ENCODE measurements at places on chromosomes 2 and 18.

DNA sequence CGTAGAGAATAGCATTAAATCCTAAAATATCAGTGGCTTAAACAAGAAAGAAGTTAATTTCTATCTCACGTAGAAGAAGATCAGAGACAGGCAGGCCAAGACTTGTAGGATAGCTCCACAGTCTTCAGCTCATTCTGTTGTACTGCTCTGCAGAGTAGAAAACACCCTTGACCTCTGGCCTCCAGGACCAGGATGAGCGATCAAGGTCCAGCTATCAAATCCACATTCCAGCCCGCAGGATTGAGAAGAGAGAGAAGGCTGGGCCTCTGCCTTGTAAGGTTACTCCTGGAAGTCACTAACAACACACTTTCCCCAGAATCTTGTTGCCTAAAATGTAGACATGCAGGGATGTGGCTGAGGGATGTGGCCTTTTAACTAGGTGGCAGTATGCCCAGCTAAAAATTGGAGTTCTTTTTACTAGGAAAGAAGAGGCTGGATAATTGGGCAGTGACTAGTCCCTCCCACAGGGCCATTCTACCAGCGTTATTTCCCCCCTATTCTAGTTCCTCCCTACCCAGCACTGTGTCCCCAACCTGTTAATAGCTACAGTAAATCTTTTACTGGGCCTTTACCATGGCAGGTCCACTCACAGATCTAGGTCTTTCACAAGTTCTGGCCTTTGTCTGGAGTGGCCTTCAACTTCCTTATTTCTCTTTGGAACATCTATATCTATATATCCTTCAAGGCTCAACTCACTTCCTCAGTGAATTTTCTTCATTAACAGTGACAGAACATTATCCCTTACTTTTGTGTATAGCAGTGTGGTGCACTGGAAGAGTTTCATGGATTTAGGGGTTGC, 165.0 kb downstream of the DIS3L2 start:
- no peak for DNase-seq

GRCh38 chr18:12361770-12362378, 15.2 kb downstream of the AFG3L2 start:
- DNase-seq = no peak

GRCh38 chr2:26018184-26019055, 15.5 kb upstream of the RAB10 start:
- peak; percentile 82 for DNase-seq

- no peak for DNase-seq
These were observed 24.3 kb downstream of the NCOA1 start for GRCh38 chr2:24515335-24515734.

DNA sequence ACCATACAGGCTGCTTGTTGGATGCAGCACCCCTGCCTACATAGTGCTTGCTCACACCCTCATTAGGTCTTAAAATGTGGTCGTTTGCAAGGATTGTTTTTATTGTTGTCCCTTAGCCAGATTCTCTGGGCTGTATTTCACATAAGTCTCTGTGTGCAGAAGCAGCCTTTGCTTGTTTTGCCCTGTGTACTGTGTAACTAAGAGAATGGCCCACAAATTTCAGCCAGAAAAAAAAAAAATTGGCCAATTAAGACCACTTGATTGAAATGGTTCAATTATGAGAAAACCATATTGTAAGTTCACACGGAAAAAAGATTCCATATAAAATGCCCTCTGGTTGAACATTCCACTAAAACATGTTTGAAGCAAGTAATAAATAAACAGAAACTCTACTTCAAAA, 377.1 kb upstream of the SOX11 start:
- no peak for DNase-seq

DNA sequence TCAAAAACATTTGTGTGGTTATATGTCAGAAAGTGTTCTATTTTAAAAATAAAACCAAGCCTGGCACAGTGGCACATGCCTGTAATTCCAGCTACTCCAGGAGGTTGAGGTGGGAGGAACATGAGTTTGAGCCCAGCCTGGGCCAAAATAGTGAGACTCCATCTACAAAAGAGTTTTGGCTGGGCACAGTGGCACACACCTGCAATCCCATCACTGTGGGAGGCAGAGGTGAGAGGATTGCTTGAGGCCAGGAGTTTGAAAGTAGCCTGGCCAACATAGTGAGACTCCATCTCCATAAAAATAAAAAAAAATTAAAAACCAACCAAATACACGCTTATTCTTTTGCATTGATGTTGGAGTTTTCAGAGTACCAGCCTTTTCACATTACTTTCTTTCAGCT, 9.6 kb downstream of the ANKRD12 start:
- no peak for DNase-seq

DNA sequence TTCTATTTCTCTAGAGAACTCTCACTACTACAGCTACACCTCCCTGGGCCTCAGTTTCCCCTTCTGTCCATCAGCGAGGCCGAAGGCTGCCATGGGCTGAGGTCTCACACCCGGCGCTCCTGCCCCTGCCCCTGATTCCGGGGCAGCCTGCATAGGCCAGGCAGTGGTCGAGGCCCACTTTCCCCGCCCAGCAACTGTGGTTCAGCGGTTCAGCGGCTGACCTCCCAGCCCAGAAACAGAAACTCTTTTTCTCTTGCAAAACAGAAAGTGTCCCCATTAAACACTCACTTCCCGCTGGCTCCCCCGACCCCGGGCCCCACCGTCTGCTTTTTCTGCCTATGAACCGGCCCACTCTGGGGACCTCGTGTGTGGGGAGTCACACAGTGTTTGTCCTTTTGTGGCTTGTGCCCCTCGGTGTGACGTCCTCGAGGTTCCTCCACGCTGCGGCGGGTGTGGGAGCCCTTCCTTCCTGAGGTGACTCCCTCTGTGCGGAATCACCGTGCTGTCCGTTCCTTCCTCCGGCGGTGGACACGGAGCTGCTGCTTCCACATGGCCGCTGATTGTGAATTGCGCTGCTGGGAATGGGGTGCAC, 16.0 kb downstream of the PDCD1 start:
- peak; percentile 36 for DNase-seq

DNA sequence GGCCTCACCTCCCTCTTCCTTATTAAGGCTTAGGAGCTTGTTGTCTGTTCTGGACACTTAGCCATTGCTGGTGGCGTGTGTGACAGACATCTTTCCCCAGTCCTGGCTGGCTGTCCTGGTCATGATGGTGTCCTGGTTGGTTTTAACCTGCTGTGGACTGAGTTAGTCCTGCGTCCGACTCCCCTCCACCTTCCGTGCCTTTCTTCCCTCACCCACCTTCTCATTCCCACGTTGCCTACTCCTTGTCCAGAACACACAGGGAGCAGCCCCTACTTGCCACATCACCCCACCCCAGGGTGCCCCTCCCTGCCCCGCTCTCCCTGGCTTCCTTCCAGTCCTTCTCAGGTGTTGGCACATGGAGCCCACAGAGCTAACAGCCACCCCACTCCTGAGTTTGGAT, 9.5 kb downstream of the ANO7 start:
- DNase-seq = no peak

GRCh38 chr2:7673853-7674252, 756.6 kb downstream of the RNF144A start:
- DNase-seq = no peak

DNA sequence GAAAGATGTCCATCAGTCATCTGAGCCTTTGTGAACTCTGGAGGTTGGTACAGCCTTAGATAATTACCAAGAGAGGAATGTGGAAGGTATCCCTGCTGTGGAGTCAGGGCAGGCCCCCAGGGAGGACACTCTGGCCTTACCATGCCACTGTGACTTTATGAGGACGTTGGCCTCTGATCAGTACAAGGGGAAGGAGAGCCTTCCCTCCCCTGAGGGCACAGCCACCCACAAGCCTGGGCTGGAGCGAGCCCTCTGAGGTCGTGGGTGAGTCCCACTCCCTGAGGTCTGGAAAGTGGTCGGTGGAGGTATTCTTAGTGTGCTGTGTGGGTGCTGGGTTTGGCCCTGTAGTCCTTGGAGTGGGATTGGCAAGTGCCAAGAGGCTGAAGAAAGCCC, 91.6 kb downstream of the STPG4 start:
- DNase-seq = no peak

DNA sequence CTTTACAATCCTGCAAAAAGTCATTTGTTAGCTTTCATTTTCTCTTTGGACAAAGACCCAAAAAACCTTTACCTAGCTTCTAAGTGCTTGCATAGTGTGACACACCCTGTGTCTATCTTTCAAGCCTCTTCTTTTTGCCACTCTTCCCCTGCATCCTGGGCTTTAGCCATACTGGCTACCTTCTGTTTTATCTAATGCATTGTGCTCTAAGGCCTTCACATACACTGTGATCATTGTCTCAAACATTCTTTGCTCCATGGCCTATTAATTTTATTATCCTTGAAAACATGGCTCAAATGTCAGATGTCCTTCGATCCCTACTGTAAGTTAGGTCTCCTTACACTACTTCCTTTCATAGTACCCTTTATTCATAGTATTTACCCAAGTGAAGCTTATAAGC, 84.4 kb downstream of the PIK3C3 start:
- DNase-seq = no peak
